ENCODE measurements at places on chromosomes 11 and 22.

- no peak for DNase-seq
These were observed 4.5 kb upstream of the CDC42EP2 start for GRCh38 chr11:65310215-65310614.

- peak; percentile 16 for DNase-seq
These were observed at the start of gene SCARF2 for GRCh38 chr22:20437613-20438426. SCARF2 (minus strand) TSS chr22:20437825; CDS start chr22:20437754, 71 bp downstream.

GRCh38 chr11:10232756-10233155 is 61.3 kb downstream of the SBF2 start:
- no peak for DNase-seq

- no peak for DNase-seq
These were observed 15.5 kb downstream of the IRAG1 start for GRCh38 chr11:10678101-10678500.

DNA sequence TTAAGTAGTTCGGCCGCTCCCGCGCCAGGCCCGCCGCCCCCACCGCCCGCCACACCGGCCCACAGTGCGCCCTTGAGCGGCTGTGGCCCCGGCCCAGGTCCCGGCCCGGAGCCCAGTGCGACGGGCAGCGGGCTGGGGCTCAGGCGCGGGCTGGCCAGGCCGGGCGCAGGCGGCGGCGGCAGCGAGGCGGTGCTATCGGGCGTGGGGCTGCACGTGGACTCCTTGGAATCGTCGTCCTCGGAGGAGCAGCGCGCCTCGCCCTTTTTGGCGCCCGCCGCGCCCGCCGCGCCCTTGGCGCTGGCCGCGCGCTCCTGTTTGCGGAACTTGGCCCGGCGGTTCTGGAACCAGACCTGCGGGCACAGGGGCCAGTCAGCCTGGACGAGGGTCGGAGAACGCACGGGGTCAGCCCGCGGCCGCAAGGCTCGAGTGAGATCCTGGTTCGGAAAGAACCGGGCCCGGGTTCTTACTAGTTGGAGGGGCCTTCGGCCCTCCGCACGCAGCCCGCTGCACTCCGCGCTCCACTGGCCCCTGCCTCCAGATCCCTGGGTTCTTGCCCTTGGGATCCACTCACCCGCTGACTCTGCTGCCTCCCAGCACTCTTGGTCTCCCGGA is 4.0 kb downstream of the PHOX2A start:
- DNase-seq: no peak

DNA sequence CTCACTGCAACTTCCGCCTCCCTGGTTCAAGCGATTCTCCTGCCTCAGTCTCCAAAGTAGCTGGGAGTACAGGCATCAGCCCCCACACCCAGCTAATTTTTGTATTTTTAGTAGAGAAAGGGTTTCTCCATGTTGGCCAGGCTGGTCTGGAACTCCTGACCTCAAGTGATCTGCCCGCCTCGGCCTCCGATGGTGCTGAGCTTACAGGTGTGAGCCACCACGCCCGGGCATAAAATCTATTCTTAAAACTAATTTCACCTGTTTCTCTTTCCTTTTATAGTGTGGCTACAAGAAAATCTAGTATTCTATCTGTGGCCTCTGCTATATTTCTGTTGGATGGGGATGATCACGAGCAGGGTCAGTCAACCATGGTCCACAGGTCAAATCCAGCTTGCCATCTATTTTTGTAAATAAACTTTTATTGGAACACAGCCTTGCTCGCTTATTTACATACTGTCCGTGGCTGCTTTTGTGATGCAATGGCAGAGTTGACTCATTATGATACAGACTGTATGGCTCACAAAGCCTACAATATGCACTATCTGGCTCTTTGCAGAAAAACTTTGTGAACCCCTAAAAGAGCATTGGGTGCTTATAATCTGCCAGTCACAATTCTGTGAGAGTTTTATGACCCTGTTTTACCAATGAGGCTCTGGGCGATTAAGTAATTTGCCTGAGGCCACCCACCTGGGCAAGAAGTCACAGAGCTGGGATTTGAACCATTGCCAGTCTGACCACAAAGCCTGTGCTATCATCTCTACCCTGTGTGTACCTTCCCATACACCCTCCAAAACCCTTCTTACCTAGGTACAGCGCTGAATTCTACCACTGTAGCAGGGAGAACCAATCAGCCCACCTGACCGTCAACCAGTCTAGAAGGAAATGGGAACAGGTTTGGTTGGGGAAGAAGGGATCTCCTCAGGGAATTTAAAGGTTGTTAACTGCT is 28.3 kb downstream of the SLC1A2 start:
- DNase-seq: no peak

GRCh38 chr11:121298774-121299173 is 6.2 kb downstream of the SC5D start:
- no peak for DNase-seq

- peak; percentile 57 for DNase-seq
These were observed 15.8 kb upstream of the SIK2 start for GRCh38 chr11:111586388-111586831.

DNA sequence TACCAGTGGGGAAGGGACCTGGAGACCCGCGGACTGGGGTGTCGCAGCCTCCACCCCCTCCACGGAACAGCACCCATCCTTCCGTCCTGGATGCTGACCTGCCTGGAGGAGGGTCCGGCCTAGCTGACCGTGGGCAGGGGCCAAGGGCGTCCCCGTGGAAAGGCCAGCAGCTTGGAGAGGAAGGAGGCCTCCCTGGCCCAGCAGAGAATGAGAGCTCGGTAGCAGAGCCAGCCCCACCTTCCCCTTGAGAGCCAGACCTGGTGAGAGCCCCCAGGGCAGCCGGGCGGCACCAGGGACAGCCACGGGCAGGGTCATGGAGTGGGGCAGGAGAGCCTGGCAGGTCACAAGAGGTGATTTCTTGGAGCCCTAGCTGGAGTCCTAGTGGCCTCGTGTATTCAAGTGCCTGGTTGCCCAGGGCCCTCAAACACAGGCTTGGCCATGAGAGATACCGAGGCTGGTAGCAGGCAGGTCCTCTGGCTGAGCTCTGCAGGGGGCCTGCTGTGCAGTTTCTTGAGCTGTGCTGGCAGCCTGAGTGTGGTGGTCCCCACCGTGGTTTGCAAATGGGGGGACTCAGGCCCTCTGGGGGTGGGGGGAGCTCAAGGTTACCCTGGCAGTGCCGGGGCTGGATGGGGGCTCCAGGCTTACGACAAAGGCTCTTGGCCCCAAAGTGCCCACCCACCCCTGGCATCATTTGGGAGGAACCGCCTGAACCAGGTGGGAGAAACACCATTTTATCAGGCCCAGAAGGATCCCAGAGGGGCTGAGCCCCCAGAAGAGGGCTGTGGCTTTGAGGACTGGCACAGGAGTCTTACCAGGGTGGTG is 7.6 kb downstream of the TSPAN32 start:
- DNase-seq: no peak

GRCh38 chr11:12392672-12393071 is 15.3 kb downstream of the PARVA start:
- no peak for DNase-seq

GRCh38 chr11:12690663-12691062 is 16.4 kb downstream of the TEAD1 start:
- no peak for DNase-seq

GRCh38 chr11:1109918-1110705 is 35.4 kb downstream of the MUC2 start:
- DNase-seq: no peak

DNA sequence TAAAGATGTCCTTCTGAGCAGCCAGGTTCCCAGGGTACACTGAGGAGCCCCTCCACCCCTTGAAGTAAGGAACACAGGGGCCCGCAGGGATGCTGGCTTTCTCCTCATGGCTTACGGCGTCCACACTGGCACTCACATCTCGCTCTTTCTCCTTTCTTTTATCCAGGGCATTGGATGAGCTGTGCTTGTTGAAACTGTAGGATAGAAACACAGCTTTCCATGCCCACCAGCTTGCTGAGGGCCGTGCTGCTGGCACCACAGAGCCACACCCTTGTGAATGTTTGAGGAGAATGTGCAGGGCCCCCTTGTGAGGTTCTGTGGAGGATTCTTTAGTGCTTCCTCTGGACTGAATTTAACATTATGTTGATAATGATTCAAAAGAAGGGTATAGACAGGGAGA is 51.7 kb upstream of the B3GAT1 start:
- no peak for DNase-seq

DNA sequence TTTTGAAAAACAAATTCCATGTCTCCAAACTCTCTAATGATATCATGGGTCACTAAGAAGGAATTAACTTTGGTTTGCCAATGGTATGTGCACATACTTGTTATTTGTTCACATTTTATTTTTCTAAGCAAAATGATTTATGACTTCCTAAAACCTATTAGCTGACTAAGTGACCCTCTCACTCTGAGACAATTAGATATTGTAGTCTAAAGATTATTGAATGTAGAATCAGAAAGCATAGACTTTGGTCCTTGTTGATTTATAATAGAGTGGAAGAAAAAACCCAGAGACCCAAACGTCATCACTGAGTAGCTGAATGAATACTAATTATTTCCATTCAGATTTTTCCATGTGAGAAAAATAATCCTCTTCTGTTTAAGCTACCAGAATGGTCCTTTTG is 243.5 kb upstream of the ANO3 start:
- no peak for DNase-seq

DNA sequence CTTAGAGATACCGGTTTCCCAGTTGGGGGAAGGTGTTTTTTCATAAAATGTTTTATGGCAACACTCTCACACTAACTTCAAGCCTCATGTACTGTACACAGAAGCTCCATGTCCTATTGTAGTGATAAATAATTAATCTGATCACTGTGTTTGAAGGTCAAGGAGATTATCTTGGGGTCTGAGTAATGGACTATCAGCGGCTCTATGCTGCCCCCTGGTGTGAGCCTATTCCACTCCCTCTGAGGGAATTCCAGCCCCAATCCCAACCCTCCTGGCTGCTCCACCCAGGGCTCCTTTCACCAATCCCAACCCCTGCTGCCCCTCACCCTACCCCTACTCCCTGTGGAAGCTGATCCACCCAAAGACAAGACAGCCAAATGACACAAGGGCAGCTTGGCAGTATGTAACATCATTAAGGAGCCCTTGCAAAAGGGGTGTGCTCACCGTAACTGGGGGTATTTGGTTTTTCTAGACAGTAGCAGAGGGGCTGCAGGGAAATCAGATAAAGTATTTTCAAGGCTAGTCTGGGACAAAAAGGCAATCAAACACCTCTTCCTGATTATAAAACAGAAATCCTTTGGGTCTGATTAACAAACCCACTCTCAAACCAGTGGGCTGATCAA is 22.3 kb downstream of the HPS4 start:
- peak; percentile 33 for DNase-seq

DNA sequence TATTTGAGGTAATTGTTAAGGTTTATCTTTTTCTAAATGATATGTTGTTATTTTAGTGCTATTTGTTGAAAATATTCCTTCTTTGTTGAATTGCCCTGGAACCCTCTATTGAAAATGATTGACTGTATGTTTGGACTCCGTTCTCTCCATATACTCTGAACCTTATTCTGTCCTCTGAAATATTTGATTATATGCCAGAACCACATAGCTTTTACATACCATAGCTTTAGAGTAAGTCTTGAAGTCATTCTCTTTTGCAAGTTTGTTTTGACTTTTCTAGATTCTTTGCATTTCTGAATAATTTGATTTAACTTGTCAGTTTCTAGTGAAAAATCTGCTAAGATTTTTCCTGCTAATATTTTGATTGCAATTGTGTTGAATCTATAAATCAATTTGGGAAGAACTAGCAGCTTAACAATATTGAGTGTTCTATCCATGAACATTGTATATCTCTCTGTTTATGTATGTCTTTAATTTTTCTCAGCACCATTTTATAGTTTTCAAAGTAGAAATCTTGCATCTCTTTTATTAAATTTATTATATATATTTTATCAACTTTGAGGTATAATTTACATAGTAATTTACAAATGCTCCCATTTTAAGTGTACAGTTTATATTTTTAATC is 51.7 kb upstream of the PITPNB start:
- DNase-seq: no peak

- no peak for DNase-seq
These were observed 507.6 kb upstream of the LARGE1 start for GRCh38 chr22:34427841-34428240.

DNA sequence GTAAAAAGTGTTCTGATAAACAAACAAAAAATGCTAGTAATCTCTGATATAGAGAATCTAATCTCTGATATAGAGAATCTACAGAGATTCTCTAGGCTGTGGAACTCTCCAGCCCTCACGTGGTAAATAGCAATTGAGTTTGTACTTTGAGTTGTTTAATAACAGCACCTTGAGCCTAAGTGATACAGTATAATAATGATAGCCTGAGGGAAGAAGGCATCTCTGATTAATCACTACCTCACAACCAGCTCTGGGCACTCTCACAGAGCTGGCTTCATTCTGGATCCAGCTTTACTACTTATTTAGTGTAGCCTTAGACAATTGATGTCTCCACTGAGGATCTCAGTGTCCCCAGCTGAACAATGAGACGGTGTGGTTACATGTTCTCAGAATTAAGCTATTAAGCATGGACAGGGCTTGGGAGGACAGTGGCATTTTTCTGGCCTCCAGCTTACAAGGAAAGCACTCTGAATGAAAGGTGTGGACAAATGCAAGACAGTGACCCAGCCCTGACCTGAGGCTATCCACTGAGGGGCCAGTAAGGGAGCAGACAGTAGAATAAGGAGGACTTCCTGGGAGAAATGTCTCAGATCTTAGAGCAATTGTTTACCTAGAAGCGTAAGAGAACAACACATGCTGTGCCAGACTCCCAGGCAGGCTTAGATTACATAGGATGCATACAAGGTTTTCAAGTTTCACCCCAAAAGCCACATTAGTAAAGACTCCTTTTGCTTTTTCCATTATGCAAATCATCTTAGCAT is 88.7 kb upstream of the DRD2 start:
- DNase-seq: no peak

DNA sequence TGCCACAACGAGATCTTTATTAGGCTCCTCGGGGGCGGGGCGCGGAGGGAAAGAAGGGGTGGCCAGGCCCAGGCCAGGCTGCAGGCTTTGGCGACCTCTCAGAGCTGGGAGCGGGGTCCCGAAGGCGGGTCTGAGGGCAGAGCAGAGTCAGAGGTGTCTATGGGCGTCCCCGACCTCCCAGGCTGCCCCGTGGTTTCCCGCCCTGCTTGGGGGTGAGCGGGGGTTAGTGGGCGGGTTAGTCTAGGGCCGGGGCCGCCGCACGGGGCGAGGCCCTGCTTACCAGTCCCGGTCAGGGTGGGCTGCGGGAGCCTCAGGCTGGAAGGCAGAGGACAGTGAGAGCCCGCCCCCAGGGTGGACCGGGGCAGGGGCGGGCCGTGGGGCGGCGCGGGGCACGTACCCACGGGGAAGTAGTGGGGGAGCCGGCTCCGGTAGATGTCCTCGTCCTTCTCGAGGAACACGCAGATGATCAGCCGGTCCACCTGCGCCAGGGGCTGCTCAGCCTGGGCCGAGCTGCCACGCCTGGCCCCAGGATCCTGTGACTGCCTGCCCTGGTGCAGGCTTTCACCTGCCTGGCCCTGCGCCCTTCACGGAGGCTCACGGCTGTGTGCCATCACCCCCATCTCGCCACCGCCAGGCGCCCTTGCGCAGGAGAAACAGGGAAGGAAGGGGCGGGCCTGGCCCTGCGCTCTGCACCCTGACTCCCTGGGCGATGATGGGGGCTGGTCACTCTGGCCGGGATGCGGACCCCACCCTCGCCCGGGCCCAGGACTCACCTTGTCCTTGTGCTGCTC is 12.5 kb downstream of the OTUB1 start:
- DNase-seq: no peak
